ENCODE measurements at places on chromosomes 11 and 22. TPM values are rescaled to one million over a fixed set of nuclear protein-coding genes. Genes with fewer than 3 reads are reported as not detected.

The PRR14L gene
- 54.7 TPM for total RNA-seq

The TMEM191B gene
- total RNA-seq: 0.35 TPM

The OR8D1 gene
- not detected for total RNA-seq

The RAPSN gene
- total RNA-seq: 0.10 TPM

Measured in renal cortical epithelial cell (primary cell).